ENCODE measurements at places on chromosomes 1 and 21.

- DNase-seq: no peak
Observed at GRCh38 chr1:1144122-1144842, 28.4 kb upstream of the C1orf159 start.

DNA sequence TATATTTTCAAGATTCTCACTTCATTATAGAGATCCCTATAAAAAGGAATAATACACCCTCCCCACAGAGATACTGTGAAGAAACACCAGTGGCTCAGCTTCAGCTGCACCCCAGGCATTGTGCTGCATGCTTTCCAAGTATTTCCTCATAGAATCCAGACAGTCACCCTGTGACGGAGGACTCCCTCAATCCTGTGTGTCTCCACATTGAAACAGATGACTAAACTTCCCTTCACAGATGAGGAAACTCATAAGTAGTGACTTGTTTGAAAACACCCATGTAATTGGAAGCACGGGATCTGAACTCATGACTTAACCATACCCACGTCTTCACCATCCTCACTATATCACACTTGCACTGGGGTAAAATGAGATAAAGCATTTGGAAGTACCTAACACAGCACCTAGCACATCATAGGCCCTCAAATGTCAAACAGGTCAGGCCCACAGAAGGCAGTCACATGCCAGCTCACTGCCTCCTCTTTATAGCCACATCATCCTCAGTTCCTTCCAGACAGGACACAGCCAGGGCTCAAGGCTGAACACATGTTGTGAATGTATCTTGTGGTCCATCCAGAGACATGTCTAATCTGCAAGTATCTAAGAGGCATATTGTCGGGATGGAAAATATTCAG lies 55.2 kb downstream of the GPR161 start:
- DNase-seq: peak; percentile 20

DNA sequence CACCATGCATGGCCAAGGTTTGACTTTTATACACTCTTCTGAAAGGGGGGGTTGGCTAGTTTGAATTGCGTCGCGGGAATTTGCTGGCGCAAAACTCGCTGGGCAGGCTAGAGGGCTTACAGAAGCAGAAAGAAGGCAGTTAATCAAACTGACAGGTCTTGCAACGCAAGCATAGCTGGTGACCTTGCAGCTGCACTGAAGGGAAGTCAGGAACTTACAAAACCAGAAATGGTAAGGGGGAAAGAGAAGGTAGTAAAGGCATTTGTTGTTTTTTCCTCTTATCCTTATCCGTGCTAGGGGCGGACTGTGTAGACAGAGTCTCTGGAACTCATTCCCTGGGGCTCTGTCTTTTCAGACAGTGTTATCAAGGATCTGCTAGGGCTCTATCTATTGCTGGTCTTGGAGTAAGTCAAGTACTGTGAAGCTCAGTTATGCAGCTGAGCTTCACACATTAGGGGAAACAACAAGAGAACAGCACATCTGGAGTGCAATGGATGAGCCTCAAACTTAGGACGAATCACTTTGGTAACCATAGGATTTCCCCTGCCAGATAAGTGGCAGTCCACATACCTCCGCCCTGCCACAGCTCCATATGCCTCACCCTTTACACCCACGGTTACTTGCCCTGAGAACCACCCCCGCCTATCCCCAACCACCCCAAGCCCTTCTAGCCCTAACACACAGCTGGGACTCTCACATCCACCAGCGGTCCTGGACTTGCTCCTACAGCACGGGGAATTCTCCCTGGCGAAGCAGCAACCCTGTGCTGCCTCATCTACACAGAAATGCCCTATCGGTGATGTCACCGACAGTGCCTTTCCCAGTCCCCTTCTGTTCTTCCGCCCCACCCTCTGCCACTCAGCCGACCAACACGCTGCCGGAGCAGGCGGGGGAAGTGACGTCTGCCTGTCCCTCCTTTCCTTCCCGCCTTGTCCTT lies 251.4 kb downstream of the FAM72C start:
- no peak for DNase-seq

DNA sequence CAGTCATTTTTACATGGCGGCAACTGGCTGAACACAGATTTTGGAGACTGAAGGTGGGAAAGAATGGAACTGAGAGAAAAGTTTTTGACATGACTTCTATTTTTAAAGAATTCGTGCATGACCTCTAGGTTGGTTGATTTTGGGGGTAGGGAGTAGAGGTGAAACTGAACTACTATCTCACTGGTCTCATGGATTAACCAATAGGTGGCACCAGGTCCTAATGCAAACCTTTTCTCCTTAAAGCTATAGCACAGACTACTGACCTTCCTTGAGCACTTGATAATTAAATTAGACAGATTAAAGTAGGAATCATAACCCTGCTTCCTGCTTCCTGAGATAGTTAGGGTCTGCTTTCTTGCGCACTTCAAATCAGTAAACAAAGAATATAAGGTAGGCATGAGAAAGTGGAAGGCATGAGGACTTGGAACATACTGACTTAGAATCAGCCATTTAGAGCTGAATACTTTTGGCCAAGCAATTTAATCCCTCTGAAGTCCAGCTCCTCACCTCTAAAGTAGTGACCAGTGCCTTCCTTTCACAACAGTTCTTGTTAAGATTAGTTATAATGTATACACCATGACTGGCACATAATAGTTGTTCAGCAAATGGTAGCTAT lies 206.0 kb downstream of the CENPF start:
- no peak for DNase-seq

- DNase-seq: no peak
Observed at GRCh38 chr1:178768423-178768822, 43.4 kb downstream of the RALGPS2 start.

GRCh38 chr1:151920149-151920548 lies 10.8 kb upstream of the THEM4 start:
- no peak for DNase-seq

DNA sequence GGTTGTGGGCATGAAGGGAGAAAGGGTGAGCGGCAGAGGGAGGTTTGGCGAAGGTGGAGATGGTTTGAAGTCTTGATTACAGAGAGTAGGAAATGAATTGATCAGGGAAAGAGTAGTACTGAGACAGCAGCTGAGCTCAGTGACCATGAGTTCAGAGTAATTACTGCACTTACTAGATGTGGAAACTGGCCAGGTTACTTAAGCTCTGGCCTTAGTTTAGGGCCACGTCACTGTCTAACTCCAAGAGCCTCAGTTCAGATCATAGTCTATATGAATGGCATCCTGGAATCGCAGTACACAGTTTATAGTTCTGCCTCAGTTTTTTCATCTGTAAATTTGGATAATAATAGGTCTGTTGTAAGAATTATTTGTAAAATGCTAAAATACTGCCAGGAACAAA lies 78.1 kb downstream of the KCTD3 start:
- no peak for DNase-seq
